Right cardiac atrium (tissue), 5 donors: ENCODE measurements at places on chromosomes 5 and 9. TPM values are rescaled to one million over a fixed set of nuclear protein-coding genes. Genes with fewer than 3 reads are reported as not detected.
A peak's percentile ranks its signal among the peaks of the same experiment; 100 is the strongest.

The CYLC2 gene
- not detected for polyA plus RNA-seq

The PSIP1 gene
- 28.6 TPM for polyA plus RNA-seq

The IL5 gene
- polyA plus RNA-seq: not detected

The ANGPTL2 gene
- polyA plus RNA-seq: 26.7 TPM

The SPATA31A3 gene
- not detected for polyA plus RNA-seq

The RASGRF2 gene
- polyA plus RNA-seq: 2.7 TPM

The HAVCR2 gene
- 1.8 TPM for polyA plus RNA-seq

The NSMF gene
- polyA plus RNA-seq: 25.5 TPM

GRCh38 chr5:127386557-127386956 lies 96.0 kb downstream of the MEGF10 start:
- no peak for DNase-seq

GRCh38 chr5:39846144-39846543 lies 421.4 kb upstream of the DAB2 start:
- DNase-seq: no peak

DNA sequence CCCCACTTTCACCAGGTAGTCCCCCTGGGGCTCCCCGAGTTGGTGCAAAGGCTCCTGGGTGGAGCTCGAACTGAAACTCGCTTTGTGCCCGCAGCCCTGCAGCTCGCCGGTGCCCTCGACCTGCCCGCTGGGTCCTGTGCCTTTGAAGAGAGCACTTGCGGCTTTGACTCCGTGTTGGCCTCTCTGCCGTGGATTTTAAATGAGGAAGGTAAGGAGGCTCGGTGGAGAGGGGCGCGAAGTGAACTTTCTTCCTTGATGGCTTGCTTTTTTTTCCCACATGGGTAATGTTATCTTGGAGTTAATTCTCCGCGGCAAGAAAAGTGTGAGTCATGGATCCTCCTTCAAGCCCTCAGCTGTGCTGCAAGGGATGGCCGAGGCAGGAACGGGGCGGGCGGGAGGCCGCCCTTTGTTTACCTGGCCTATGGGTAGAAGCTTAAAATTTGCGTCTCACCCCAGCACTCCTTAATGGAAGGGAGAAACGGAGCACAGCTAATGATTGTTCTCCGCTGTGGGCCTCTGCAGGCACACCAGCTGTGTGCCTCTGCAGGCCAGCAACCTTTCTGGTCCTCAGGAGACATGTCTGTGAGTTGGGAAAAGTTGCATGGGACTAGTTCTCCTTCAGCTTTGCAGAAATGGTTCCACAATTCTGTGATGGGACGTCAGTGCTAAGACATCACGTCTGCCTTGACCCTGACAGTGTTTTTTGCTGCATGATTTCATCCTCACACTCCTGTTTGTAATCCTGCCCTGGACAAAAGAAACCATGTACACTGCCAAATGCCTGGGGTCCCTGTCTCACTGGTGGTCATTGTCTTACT lies 1.1 kb downstream of the MAMDC2 start:
- DNase-seq: peak; percentile 76

DNA sequence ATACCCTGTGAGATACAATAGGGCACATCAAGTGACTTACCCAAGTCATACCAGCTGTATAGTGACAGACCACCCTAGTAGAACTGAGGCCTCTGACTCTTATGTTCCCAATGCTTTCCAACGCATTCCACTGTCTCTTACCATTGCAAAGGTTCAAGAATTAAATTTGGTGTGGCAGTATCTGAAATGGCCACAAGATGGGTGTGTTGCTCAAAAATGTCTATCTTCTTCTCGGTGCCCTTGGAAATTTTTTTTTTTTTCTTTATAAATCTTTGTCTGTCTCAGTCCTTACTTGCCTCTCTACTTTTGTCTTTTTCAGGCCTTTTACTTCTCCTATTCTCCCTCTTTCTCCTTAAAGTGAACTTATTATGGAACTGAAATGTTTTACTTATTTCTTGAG lies 48.4 kb downstream of the GPR21 start:
- no peak for DNase-seq

- no peak for DNase-seq
Measured at GRCh38 chr5:11182441-11183080, 421.5 kb upstream of the DAP start.

DNA sequence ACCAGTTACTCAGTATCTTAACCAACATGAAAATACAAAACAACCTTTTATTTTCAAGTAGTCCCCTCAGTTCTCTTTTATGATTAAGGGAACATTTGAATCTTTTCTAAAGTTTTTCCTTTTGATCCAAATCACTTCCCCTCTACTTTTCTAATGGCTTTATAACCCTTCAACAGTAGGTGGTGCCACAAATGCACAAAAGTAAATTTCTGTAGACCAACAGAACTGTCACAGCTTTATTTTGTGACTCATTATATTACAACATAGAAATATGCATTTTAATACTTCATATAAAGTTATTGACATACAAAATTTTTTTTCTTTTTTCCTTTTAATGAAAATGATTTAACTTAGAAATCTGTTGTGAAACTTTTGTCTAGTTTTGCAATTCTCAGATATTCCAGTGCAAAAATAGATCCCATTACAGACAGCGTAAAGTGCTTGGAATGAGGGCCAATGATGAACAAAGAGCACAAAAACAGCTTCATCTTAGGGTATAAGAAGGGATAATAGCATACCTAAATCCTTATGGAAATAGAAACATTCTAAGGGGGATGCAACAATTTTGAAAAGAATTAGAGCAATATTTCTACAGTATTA lies 17.0 kb downstream of the NIPSNAP3B start:
- DNase-seq: no peak

- DNase-seq: no peak
Measured at GRCh38 chr9:8365029-8365428, 565.5 kb upstream of the DMAC1 start.

GRCh38 chr5:36206913-36207312 lies 34.8 kb downstream of the NADK2 start:
- DNase-seq: no peak

DNA sequence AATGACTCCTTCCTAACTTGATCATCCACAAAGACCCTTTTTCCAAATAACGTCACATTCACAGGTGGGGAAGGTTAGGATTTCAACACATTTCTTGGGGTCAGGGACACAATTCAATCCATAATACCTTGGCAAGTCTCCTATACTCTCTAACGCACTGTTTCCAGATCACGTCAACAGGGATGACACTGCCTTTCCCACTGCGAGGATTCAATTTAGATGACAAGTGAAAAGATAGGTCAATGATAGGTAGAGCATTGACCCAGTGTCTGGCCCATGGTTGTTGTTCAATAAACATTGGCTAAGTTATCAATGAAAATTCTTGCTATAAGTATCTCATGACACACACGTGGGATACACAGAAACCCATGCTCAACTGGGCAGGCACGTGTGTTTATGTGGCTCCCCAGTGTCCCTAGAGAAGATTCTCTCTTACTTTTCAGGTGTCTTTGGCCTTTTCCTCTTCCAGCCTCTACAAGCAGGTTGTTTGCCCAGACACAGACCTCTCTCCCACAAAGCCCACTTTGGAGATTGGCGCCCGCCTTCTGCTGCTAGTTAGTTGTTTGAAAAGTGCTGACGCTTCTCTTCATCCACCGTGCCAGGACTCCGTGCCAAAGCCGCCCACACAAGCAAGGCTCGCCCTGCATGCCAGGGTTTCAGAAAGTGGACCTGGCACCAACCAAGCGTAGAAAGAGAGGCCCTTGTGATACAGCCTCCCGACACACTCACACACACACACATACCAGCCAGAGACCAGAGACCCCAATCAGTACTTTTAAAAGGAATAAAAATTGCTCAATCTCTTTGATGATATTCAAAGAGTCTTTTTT lies 594.5 kb downstream of the BNC2 start:
- peak; percentile 67 for DNase-seq

- no peak for DNase-seq
Measured at GRCh38 chr5:112895682-112896081, 26.3 kb downstream of the REEP5 start.

DNA sequence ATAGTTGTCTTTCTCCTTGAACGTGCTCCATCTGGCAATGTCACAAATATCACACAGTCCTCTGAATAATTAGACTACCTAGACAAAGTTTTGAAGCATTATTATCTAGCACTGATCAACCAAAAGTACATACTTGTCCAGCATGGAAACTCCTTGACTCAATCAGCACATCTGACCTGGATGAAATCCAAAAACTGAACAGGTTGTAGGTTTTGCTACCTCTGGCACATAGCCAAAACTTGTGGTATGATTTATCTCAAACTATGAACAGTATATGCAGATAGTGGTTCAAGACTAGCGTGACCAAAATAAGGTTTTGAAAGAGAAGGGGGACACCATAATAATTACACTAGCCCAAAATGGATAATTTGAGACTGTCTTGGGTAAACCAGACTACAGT lies 158.1 kb downstream of the ARRDC3 start:
- no peak for DNase-seq

DNA sequence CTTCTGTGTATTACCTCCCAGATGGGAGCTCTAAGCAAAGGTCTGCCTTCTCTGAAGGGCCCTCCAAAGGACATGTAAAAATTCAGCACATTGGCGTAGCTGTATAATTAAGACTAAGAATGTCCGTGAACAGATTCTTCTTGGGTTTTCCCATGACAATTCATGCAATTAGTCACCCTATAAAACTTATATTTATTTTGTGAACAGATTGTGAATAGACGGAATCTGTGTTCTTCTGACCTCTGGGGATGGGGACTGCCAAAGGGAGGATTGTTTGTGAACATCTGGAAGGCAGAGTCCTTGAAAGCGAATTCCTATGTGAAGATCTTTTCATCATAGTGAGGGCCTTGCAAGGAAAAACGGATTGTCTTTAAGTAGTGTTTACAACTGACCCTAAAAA lies 111.3 kb downstream of the EGFLAM start:
- DNase-seq: no peak

GRCh38 chr5:177233206-177233605 lies 70.3 kb downstream of the RAB24 start:
- peak; percentile 19 for DNase-seq

DNA sequence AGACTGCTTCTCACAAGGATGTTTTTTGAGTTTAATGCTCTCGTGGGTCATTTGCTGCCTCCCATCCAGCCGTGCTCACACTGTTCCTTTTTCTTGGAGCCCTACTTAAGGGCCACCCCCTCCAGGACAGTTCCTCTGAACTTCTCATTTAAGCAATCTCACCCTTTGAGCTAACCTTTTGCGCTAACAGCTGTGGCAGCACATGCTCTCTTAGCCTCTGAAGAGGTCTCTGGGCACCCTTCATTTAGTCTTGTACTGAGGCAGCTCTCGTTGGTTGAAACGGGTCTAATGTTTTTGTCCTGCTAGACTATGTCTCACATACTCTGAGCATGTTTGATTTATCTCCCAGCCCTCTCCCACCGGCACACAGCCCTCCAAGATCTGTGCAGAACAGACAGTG lies 11.8 kb downstream of the ALDH1B1 start:
- DNase-seq: no peak

- no peak for DNase-seq
Measured at GRCh38 chr5:123671711-123672456, 159.9 kb downstream of the CSNK1G3 start.

GRCh38 chr5:78597068-78597973 lies 51.3 kb downstream of the LHFPL2 start:
- no peak for DNase-seq

- no peak for DNase-seq
Measured at GRCh38 chr9:94771096-94771495, 44.6 kb downstream of the AOPEP start.

- DNase-seq: no peak
Measured at GRCh38 chr5:3351581-3352442, 243.8 kb upstream of the IRX1 start.

DNA sequence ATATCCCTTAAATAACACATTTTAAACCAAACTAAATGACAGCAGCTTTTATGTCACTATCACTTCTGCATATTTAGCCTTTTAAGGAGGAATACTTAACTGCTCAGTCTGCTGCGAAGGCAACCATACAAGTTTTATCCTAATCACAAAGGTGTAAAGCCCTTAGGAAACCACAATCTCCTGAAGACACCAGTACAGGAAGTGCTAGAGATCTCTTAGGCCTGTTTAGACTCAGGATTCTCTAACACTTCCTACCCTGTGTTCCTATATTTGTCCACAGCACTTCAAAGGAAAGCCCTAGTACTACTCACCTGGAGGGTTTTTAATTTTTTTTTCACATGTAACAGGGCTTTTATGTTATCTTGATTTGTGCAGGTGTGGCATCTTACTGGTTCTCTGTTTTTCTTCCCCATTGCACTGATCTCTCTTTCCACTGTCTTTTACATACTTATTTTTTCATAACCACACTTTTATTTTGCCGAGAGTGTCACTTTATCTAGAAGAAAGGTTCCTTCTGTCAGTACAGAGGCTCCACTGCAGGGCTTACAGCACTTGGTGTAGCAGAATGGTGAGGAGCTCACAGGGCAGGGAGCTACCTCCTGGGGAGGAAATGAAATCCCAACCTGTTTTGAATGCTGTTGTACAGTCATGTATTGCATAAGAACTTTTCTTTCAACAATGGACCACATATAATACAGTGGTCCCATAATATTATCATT lies 1060.6 kb upstream of the ACO1 start:
- DNase-seq: no peak

DNA sequence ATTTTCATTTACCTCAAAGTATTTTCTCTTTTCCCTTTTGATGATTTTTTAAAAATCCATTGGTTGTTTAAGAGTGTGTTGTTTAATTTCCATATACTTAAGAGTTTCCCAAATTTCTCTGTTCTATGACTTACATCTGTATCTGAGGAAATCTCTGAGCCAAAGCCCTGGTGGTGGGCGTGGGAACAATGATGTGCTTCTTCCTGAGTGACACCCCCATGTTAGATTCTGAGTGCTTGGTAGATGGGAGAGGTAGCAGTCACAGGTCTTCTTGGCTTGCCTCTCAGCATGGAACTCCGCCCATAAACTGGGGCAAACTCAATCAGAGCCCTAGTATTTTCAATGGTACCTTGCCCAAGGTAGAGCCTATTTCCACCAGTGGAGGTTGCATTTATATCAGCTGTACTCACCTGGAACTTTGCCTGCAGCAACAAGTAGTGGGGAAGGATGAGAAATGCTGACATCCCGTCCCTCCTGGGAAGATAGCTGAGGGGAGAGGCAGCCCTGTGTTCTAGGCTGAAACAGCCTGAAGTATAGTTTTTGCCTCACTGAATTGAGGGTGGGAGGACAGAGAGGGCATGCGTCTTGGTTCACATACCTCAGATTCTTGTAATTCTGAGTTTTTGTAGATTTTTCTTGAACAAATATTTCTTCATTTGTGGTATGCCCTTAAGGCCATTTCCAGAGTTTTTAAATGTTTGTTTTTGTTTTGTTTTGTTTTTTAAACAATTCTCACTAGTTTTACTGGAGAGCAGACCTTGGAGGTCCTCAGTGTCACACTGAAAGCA lies 26.4 kb downstream of the C9orf43 start:
- no peak for DNase-seq

DNA sequence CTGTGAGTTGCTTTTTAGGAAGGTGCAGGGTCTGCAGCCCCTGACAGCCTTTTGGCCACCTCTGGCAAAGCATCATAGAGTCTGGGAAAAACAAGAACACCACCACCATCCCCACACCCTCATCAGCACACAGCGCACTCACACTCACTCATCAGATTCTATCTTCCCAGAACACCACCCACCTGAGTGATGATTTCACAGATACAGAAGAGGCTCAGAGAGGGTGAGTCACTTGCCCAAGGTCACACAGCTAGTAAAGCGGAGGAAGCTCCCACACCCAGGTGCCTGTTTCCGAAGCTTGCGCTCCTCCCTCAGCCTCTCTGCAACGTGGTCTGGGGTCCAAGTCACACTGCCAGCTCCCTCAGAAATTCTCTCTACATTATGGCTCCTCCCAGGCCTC lies 41.8 kb upstream of the HRH2 start:
- DNase-seq: no peak
